ENCODE measurements at places on chromosomes 4 and X.

GRCh38 chrX:55213381-55213780, 6.8 kb upstream of the PAGE5 start:
- no peak for DNase-seq

DNA sequence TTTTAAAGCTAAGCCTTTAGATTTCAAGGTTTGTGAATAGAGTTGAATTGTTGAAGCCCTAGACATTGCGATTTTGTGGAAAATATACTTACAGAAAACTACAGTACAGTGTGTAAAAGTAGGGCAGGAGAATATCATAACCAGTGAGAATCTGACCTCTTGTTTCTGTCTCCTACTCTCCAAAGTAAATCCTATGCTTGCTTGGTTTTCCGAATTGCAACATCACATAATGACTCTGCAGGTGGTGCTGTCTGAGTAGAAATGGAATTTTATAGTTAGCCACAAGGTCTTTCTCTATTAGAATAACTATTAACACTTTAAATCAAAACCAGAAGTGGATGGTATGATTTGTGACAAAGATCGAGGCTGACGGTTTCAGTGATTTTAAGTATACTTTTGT, 505.6 kb downstream of the RAPGEF2 start:
- DNase-seq, result no peak

DNA sequence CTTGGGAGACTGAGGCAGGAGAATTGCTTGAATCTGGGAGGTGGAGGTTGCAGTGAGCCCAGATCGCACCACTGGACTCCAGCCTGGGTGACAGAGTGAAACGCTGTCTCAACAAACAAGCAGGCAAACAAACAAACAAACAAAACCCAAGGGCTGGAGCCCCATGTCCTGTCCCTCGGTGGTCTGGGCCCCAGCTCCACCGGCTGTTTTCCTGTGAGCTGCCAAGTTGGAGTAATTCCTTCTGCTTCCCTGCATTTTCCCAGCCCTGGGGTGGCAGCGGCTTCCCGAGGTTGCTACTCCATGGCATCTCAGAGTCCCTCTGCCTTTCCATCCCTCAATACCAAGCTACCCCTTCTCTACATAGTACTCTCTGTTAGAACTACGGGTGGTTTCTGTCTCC, 43.2 kb downstream of the RGS12 start:
- no peak for DNase-seq

GRCh38 chr4:73707918-73708577, 32.3 kb upstream of the CXCL8 start:
- DNase-seq, result no peak

DNA sequence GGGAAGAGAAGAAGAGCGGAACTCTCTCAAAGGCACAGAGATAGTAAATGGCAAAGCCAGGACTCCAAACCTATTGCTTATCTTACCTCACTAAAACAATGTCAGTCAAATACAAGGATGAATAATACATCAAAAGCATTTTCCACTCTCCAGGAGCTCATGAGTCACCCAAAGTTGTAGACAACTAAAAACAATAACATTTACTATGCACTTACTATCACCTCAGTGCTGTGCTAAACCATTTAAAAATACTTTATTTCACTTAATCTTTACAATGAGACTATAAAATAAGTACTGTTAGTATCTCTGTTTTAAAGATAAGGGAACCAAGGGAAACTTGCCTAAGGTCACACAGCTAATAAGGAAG, 163.2 kb upstream of the SPANXC start:
- no peak for DNase-seq

DNA sequence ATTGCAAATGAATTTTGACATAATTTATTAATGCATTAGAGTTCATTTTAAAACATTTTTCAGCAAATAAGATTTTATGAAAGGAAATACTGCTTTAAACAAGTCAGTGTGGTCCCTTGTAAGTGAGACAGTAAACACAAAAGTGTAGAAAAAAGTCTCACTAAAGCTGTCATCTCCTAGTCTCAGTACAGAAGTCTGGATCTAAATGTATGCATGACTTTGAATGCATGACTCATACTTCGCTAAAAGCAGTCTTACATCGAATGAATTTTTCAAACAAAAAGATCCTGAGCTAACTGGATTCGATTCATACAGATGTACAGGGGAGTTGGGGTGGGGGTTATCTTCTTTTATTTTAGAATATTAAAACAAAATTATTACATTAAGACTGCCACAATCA, 207.4 kb upstream of the VCX start:
- no peak for DNase-seq

DNA sequence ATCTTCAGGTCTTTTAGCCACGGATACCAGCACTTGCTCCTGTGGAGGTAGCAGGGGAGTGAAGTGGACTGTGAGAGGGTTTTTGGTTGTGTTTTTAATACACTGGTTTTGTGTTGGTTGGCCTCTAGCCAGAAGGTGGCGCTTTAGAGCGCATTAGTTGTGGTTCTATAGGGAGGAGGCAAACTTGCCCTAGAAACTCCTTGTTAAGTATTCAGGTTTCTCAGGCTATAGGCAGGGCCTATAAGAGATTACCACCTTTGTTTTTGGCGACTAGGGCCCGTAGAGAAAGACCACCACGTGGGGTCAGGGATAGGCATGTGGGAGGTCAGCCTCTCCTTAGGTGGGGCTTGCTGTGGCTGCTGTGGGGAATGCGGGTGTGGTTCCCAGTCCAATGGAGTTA, 221.6 kb upstream of the SPANXN4 start:
- DNase-seq, result no peak

DNA sequence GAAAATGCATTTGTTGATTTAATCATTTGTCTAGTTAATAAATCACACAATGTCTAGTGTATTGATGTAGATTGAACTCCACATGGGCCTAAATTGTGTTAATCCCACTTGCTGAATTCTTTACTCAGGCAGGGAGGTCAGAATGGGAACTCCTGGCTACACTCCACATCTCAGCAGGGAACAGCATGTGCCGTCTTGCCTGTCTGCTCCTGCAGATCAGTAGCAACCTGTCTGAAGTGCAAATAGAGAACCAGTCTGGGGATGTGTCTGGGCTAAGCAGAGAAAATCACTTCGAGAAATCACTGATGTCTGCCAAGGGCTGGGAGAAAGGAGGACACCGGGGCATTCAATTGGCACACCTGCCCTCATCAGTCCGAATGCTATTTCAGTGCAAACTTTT, 16.5 kb upstream of the MXRA5 start:
- no peak for DNase-seq

DNA sequence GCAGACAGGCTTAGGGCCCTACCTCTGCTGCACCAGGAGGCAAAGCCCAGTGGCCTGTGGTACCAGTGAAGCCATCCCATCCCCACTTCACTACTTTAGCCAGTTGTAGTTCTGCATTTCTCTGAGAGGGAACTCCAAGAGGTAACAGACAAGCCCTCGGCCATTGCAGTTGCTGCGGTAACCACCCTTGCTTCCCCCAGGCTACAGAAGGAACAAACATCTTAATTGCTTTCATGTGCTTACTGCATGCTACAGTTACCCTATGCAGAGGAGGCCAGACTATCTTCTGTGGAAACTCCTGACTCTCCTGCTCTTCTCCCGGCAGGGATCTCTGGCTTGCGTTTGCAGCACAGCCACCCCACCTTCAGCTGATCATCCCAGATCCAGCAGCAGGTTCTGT, 67.8 kb downstream of the SPIN4 start:
- no peak for DNase-seq

- DNase-seq, result no peak
Observed at GRCh38 chrX:129599996-129600395, 54.8 kb downstream of the APLN start.

- DNase-seq, result no peak
Observed at GRCh38 chrX:26522501-26522900, 306.5 kb downstream of the MAGEB5 start.

DNA sequence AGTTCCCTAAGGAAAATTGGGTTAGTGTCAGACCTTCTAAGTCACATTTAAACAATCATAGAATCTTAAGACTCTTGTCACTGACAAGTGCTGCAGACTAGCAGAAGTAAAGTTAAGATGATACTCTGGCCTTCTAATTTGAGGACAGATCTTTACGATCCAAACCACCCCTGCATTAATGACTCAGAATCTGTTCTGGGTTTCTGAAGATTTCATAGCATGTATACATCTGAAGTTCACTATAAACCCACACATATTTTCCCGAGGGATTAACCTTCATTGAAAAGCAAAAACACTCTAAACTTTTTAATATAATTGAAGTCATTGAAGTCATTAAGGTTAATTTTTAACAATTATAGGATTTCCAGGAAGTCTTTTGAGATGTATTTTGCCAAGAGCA, 674.3 kb downstream of the IQCM start:
- no peak for DNase-seq

DNA sequence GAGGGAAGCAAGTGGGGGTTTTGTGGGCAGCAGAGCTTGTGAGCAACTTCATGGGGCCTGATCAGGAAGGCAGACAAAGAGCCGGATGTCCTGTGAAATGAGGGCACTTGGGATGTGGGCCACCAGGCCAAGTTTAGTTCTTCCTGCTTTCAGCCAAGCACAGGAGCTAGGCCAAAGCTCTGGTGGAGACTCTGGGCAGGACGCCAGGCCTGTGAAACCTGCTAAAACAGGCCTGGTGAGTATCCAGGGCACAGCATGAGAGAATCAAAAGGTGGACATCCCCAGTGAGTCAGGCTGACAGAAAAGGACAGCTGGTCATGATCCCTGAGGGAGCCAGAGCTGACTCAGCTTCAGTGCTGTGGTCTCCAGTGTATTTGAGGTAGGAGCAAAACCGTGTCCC, 95.7 kb downstream of the NPNT start:
- no peak for DNase-seq

GRCh38 chr4:40562208-40562607, 67.5 kb downstream of the RBM47 start:
- DNase-seq, result no peak

DNA sequence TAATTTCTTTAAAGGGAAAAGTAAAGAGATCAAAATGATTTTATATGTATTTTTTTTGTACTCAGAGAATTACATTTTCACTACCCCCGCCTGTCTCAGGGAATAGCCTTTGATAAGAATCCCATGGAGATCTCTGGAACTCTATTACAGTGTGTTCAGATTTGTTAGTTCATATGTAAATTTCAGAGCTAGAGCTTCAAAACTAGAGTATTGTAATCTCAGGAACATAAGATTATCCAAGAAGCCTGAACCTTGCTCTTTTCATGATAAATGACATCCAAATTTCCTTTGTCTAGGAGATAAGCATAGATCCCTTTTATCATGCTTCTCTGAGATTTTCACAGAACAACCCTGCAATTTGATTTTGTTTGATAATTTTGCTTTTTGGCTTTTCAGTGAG, 82.9 kb downstream of the PDK3 start:
- DNase-seq, result no peak

DNA sequence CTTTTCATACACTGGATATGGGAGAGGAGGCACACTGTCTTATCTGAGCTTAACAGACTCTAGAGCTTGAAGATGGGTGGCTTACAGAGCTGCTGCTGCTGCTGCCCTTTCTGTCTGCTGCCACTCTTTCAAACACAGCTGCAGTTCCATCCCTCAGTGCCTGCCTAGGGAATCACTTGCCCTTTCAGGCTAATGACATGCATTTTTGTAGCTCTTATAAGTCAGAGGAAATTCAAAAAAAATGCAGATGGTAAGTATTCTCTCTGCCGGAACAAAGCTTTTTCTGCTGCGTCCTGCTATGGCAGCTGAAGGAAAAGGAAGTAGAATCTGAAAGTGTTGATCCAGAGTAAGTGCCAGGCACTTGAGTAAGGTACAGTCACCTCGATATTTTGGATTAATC, 460.4 kb upstream of the DIAPH2 start:
- no peak for DNase-seq

DNA sequence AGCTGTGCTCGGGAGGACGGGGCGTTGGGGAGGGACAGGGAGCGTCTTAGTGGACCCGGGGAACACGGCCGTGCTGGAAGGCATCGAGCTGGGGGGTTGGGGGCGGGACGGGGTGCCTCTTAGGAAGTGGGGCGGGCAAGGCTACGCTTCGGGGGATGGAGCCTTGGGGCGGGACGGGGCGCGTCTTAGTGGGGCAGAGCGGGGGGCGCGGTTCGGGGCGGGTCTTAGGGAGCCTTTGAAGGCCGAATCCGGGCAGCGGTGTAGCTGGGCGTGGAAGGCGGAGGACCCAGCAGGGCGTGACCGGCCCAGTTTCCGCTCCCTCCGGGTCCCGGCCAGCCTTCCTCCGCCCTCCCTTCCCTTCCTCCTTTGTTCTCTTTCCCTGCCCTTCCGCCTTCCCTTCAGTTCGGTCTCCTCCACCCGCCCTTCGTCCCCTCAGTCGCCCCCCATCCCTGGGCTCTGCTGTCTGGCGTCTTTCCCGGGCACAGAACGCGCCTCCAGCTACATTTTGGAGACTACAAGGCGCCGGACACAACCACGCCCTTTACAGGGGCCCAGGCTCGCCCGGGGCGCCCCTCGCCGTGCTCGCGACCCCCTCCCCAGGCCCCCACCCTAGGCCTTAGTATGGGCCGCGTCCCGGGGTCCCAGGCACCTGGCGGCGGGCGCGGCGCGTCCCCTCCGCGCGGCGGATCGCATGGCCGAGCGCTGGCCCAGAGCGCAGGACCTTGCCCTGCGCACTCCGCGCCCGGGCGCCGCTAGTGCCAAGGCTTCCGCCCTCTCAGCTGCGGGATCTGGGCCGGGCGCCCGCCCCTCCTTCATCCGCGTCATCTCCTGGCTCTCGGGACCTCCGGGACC, at the start of gene ARSD:
Gene ARSD, minus strand, starts transcription at position 757 of the 852 bp plus-strand sequence. Its CDS starts 64 bp downstream, at position 693.
- DNase-seq, result peak; percentile 71

DNA sequence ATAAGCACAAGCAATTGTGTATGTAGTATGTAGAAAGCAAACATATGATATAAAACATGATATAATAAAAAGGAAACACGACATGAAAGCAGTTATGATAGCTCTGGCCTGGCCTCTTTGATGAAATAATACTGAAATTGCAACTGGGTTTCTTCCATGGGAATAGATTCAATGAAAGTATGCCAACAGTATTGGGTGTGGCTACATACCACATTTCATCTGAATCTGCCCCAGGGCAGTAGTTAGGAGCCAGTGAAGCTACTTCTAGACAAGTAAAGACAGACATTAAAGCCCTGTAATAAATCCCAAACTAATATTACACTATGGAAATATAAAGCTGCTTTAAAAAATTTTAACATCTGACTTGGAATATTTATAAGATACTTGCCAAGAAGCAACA, 207.3 kb downstream of the FBXW7 start:
- DNase-seq, result no peak

- DNase-seq, result no peak
Observed at GRCh38 chr4:41611881-41612871, 74.2 kb downstream of the LIMCH1 start.

All from B cell (primary cell).